Naive thymus-derived CD8-positive, alpha-beta T cell (primary cell): ENCODE measurements at places on chromosomes 16 and 17. TPM values are rescaled to one million over a fixed set of nuclear protein-coding genes. Genes with fewer than 3 reads are reported as not detected.

DNA sequence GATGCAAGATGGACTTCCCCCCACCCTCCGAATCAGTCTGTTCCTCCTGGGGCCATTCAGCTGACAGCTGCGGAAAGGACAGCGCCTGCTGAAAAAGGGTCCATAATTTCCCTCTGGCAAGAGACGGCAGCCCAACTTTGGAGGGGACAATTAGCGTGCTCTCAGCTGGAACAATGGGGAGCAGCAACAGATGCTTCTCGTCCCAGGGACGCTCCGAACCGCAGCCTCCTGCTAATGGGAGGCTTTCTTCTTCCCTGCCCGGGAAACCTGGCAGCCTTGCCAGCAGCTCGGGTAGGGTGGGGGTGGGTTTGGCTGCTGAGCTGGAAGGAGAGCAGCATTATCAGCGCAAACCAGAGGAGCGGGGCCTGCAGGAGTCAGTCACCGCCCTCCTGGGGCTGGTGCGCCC, 500.0 kb upstream of the SALL1 start:
- no peak for DNase-seq

EVPLL gene
- total RNA-seq = not detected

DOC2B gene
- total RNA-seq = 0.05 TPM

MYCBPAP gene
- total RNA-seq = 1.3 TPM

DNA sequence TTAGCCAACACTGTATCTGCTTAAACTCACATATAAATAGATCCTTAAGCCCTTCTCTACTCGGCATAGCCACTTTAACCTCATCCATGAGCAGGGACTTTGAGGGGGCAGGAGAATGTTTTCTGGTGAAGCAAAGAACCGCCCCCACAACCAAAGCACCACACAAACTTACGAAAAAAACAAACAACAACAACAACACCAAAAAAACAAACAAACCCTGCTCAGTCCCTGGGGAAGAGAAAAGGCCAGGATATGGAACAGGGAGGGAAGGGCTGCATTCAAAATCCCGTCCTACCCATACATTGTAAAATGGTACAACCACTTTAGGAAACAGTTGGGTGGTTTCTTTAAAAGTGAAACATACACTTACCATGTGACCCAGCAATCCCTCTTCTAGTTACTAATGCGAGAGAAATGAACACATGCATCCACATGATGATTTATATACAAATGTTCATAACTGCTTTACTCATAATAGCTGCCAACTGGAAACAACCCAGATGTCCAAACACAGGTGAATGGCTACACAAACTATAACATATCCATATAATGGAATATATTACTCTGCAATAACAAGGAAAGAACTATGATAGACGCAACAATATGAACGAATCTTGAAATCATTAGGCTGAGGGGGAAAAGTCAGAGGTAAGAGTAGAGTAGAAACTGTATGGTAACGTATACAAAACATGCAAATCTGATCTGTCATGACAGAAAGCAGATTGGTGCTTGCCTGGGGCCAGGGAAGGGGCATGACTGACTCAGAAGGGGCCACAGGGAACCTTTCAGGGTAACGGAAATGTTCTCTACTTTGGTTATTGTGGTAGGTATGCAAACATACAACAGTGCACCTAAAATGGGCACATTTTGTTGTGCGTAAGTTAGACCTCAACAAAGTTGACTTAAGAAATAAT, 37.7 kb upstream of the TOB1 start:
- DNase-seq = peak; percentile 32

- DNase-seq = no peak
Measured at GRCh38 chr16:80117556-80118130, 423.1 kb upstream of the DYNLRB2 start.

GRCh38 chr16:15542261-15542660, 100.7 kb downstream of the MARF1 start:
- DNase-seq = no peak

DNA sequence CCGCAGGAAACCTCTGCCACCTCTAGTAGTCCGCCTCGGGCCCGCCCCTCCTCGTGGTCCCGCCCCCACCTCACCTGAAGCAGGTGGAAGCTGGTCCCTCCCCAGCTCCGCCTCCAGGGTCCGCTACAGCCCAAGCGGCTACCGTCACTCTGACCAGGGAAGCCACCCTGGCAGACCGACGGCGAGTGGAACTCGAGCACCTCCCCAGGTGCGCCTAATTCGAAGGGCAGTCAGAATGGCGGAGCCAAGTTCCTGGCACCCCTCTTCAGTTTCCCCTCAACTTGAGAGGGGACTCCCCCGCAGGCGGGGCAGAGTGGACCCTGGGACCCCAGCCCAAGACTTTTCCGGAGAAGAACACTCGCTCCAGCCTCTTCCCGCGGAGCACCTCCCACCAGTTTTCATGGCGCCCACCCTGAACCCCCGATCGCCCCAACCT, 507 bp downstream of the FHOD1 start:
- DNase-seq = no peak

MT1E gene
- total RNA-seq = 1.6 TPM

GRCh38 chr17:34709158-34709754, 129.9 kb downstream of the TMEM132E start:
- DNase-seq = no peak

ABCC11 gene
- not detected for total RNA-seq

FN3K gene
- 12.7 TPM for total RNA-seq

GRCh38 chr17:63156986-63157385, 191.0 kb downstream of the TANC2 start:
- no peak for DNase-seq

CLEC19A gene
- not detected for total RNA-seq
